ENCODE measurements at places on chromosomes 5 and 9. TPM values are rescaled to one million over a fixed set of nuclear protein-coding genes. Genes with fewer than 3 reads are reported as not detected.

DNA sequence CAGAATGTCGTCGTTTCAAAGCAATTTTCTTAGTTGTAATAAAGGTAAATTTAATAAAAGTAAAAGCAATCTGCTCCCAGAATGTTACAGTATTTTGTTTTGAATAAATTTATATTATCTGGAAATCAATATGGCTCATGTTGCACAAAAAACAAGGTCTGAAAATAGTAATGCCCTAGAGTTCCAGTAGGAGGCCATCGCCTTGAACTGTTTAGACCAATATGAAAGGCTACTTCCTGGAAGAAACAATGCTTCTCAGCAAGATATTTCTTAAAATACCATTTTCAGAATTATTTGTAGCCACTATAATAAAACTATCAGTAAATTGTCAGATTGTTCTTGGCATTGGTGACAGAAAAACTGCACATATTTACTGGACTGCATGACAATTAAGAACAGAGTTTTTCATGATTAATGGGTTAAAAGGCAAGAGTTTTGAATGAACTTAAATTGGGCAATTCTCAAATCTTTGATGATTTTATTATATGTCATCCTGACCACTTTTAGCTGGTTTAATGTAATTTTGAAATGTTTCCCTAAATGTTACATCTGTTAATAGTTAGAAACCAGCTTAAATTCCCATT, 153.2 kb downstream of the COMMD10 start:
- no peak overlapping the region for H3K4me3 ChIP-seq
- H3K27me3 ChIP-seq = no peaks in the 10 kb centered on the region
- no peaks in the 10 kb centered on the region for H3K36me3 ChIP-seq
- H3K4me1 ChIP-seq = peaks cover 7% of the 10 kb centered on the region

DNA sequence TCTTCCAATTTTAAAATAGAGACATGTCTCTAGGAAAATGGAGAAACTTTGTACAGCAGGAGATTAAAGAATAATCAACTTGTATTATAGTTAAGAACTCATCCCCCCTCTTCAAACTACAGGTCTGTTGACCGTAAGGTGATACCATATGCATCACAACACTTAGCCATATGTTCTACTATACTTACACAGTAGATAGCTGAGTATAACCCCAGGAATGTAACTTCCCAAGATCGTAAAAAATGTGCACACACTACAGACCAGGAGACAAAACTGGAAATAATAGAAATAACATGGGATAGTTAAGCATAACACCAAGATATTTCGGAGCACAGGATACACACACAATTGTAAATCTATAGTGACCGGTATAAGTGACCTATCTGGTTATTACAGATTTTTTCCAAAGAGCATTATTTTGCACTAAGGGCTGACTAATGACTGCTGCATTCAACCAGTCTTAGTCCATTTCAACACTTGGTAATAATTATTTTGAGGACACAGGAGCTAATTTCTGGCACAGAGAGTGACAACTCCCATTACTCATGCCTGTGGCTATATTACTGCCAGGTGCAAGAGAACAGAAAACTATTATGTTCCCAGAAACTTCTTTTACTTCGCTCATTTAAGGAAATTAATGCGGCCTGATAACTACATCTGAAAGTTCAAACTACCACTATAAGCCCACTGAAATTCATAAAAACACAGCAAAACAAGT, 15.4 kb upstream of the ZNF622 start:
- no peak overlapping the region for H3K27ac ChIP-seq
- H3K36me3 ChIP-seq = peaks cover 2% of the 10 kb centered on the region
- no peak for DNase-seq
- no peaks in the 10 kb centered on the region for H3K27me3 ChIP-seq

- no peak for DNase-seq
- H3K36me3 ChIP-seq = no peaks in the 10 kb centered on the region
- H3K4me1 ChIP-seq = peaks cover 27% of the 10 kb centered on the region
- H3K27ac ChIP-seq = no peak overlapping the region
Observed at GRCh38 chr5:129906177-129906887, 2.1 kb downstream of the CHSY3 start.

DNA sequence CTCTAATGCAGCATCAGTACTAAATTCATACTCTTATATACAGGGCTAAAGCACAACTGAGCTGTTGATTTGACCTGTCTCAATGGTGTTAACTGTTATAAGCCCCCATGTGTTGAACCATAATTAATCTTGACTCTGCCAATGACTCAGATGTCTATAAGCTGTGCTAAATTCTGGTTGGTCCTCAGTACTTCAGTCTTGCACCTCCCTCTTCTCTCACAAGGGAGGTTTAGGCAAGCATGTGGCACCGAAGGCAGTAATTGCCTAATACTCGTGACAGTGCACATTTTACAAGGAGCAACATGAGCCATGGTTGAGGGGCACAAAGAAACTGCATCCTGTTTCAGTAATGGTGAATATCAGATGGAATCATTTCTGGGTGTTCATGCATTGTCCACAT, 255.9 kb downstream of the TRPM3 start:
- H3K27ac ChIP-seq = no peak overlapping the region
- H3K4me3 ChIP-seq = no peak overlapping the region
- H3K36me3 ChIP-seq = no peaks in the 10 kb centered on the region
- H3K27me3 ChIP-seq = no peaks in the 10 kb centered on the region
- no peak for DNase-seq

GRCh38 chr9:121322737-121323448, 47.2 kb downstream of the STOM start:
- no peak overlapping the region for H3K4me3 ChIP-seq
- H3K27me3 ChIP-seq = no peaks in the 10 kb centered on the region
- H3K4me1 ChIP-seq = peaks cover 31% of the 10 kb centered on the region
- no peak for DNase-seq

- no peaks in the 10 kb centered on the region for H3K4me1 ChIP-seq
- H3K27me3 ChIP-seq = peaks cover 4% of the 10 kb centered on the region
- H3K36me3 ChIP-seq = no peaks in the 10 kb centered on the region
- no peak overlapping the region for H3K4me3 ChIP-seq
Observed at GRCh38 chr5:170080217-170080616, 25.5 kb upstream of the FOXI1 start.

- peaks cover 84% of the 10 kb centered on the region for H3K4me1 ChIP-seq
- no peak overlapping the region for H3K4me3 ChIP-seq
- no peaks in the 10 kb centered on the region for H3K36me3 ChIP-seq
- DNase-seq = no peak
Observed at GRCh38 chr9:136529516-136530460, 16.1 kb downstream of the NOTCH1 start.

- no peaks in the 10 kb centered on the region for H3K36me3 ChIP-seq
- H3K27ac ChIP-seq = no peak overlapping the region
- no peak overlapping the region for H3K4me3 ChIP-seq
Observed at GRCh38 chr5:170444181-170444580, 55.0 kb upstream of the KCNMB1 start.

- H3K27me3 ChIP-seq = no peaks in the 10 kb centered on the region
- no peak overlapping the region for H3K4me3 ChIP-seq
- no peak overlapping the region for H3K27ac ChIP-seq
Observed at GRCh38 chr9:94946256-94946655, 219.8 kb downstream of the AOPEP start.

- no peak for DNase-seq
- H3K4me3 ChIP-seq = no peak overlapping the region
- peaks cover 8% of the 10 kb centered on the region for H3K4me1 ChIP-seq
Observed at GRCh38 chr9:98231770-98232478, 23.5 kb downstream of the TBC1D2 start.

DNA sequence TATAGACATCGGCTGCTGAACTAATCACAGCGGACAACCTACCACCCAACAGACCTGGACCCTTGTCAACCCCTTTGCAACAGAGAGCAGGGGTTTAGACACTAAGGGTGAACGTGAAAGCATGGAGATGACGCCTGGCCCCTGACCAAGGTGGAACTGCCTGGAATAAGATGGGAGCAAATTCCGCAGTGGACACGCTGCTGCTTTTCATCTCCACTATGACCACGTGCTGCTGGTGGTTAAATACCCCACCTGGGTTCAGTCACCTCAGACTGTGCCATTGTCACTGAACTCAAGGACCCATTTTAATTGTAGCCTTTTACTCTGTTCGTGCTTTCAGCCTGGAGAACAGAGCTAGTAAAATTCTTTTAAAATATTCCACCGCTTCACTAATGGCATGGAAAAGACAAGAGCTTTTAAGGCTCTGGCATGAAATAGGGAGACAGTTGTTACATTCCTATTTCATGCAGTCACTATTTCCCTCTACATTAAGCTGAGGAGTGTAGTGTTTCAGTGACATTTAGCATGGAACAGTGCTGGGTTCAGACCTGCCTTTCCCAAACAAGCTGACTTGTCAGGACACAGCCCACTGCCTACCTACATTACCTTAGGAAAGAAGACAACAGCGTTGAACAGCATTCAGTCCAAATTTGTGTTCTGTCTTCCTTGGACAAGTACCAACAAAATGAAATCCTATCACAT, 96.8 kb downstream of the ANKRD18B start:
- H3K36me3 ChIP-seq = no peaks in the 10 kb centered on the region
- H3K4me1 ChIP-seq = peaks cover 5% of the 10 kb centered on the region
- no peaks in the 10 kb centered on the region for H3K27me3 ChIP-seq
- DNase-seq = no peak
- H3K27ac ChIP-seq = no peak overlapping the region

GRCh38 chr9:4970970-4971641, 14.0 kb upstream of the JAK2 start:
- no peaks in the 10 kb centered on the region for H3K27me3 ChIP-seq
- H3K36me3 ChIP-seq = no peaks in the 10 kb centered on the region
- no peak overlapping the region for H3K27ac ChIP-seq
- peaks cover 8% of the 10 kb centered on the region for H3K4me1 ChIP-seq
- DNase-seq = no peak
- no peak overlapping the region for H3K4me3 ChIP-seq

DNA sequence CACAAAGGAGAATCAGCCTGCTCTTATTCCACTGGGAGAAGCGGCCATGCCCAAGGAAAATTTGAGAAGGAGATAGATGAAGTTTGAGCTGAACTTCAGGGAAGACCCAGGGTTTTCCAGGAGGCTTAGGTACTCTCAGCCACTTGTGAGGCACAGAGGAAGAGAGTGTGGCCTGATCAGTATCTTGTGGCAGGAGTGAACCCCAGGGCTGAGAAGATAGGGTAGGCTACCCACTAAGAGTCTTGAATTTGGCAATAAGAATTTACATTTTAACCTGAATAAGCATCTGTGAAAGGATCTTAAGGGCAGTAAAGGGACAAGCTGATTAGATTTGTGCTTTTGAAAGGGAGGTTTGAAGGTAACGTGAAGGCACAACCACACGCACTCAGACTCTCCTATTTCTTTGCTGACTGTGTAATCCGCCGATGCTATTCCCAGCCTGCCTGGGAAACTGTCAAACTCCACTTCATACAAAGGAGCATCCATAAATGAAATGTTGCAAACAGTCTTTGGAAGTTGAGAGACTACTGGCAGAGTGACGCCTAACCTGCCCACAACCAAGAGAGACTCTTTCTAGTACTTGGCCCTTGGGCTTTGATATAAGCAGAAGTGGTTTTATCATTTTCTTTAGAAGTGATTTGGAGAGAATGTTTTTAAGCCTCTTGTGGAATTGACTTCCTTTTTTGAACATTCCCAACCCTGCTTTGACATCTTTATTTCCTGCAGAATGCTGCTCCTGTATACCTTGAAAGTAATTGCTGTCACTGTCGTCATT, 108.2 kb upstream of the VCAN start:
- no peaks in the 10 kb centered on the region for H3K4me1 ChIP-seq
- H3K4me3 ChIP-seq = no peak overlapping the region
- DNase-seq = no peak
- no peaks in the 10 kb centered on the region for H3K36me3 ChIP-seq
- no peak overlapping the region for H3K27ac ChIP-seq
- no peaks in the 10 kb centered on the region for H3K27me3 ChIP-seq

Gene AJM1
- 13.2 TPM for total RNA-seq

Gene LSM11
- 1.3 TPM for total RNA-seq

Gene PRRT1B
- total RNA-seq = 0.33 TPM

Gene CKMT2
- 4.9 TPM for total RNA-seq

Gene FAXDC2
- 10.9 TPM for total RNA-seq

Gene KCNV2
- not detected for total RNA-seq

Gene SLC4A9
- total RNA-seq = not detected
